ENCODE measurements at places on chromosomes 2 and 18.

DNA sequence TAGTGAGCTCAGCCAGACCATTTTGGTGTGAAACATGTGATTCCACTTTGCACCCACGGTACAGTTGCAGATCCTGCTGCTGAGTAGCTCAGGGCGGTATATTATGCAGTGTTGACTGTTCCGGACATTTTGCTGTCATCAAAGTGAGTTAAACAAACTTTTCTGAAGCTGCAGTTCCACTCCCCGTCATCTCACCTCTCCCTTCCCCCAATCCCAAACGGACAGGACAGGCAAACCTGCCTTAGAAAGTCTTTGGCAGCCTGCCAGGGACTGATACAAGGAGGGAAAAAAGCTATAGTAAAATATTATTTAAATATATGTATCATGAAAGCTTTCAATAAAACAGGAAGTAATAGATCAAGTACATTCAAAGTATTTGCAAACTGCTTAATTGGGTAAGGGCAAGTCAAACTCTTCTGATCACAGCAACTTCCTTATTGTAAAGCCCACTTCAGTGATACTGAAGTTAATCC is 35.5 kb upstream of the SP5 start:
- DNase-seq: no peak

- no peak for DNase-seq
Measured at GRCh38 chr2:194271293-194271961, 1385.6 kb upstream of the SLC39A10 start.

DNA sequence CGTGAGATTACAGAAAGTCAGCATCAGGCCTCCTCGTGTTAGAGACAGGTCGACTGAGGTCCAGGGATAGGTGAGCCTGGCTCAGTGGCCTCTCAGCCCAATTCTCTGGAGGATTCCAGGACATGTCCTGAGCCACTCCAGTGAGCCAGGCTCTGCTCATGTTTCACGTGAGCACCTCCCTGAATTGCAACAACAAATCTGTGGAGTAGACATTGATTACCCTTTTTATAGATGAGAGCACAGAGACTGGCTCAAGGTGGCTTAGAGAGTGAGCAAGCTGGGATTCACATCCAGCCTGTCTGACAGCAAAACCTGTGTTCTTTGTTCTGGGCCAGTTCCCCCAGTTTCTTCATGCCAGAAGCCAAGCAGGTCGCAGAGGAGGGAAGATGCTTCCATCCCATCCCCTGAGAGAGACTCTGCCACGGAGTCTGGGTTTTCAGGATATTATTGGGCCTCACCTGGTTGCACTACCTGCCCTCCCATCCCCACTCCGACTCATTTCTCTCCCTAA is 46.4 kb downstream of the HS1BP3 start:
- no peak for DNase-seq

- DNase-seq: no peak
Measured at GRCh38 chr2:46195819-46196218, 101.4 kb upstream of the EPAS1 start.

- DNase-seq: no peak
Measured at GRCh38 chr2:168901003-168901402, at the start of gene G6PC2. Gene G6PC2, plus strand, starts transcription at chr2:168901291. Its CDS starts 41 bp downstream, at chr2:168901332.

- DNase-seq: no peak
Measured at GRCh38 chr2:31038385-31038784, 99.9 kb downstream of the GALNT14 start.

- DNase-seq: no peak
Measured at GRCh38 chr2:233700028-233700635, 7.4 kb downstream of the UGT1A6 start.

DNA sequence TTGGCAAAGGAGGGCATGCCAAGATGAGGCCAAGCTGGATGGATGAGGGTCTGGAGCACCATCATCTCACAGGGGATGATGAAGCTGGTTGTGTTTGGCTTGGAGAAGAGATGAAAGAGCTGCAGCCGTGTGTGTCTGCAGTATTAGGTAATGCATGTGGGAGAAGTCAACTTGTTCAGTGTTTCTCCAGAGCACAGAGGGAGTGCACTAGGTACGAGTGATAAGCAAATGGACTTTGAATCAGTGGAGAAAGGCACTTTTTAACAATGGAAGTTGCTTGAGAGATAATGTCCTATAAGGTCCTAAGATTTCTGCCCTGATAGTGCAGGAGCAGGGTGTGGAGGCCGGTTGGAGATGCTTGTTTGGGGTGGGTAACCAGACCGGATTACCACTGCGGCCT is 36.0 kb downstream of the SLC14A2 start:
- no peak for DNase-seq

GRCh38 chr18:23585007-23585871 is 1.1 kb downstream of the NPC1 start:
- DNase-seq: no peak

- DNase-seq: no peak
Measured at GRCh38 chr2:124213977-124214587, 189.0 kb downstream of the CNTNAP5 start.

DNA sequence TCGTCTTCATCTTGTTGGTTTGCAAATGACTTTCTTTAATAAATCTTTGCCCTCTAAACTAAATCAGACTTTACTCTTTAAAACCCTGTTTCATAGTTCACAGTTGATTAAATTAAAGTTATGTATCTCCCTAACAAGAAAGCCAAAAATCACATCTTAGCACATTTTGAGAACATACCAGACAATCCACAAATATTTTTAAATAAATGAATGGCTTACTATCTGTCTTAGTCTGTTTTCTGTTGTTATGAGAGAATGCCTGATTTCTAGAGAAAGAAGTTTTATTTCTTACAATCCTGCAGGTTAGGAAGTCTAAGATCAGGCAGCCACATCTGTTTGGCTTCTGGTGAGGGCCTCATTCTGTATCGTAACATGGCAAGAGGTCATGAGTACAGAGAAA is 1090.2 kb upstream of the PIK3C3 start:
- no peak for DNase-seq

- DNase-seq: no peak
Measured at GRCh38 chr2:148802448-148803220, 72.4 kb upstream of the KIF5C start.

DNA sequence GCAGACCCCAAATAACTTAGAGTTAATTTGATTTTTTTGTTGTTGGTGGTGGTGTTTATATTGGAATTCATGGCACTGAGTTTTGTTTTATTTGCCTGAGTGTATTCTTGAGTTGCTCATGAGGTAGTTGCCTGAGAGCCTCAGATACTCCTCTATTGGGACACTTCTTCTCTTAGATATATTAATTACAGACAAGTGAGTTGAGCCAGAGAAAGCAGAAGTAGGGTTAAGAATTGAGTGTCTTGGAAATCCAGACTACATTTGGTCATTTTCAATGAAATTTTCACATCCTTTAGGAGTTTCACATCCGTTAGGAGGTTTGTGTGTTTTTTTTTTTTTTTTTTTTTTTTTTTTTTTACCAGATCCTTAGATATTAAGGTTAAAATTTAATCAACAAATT is 29.0 kb downstream of the FMNL2 start:
- no peak for DNase-seq

GRCh38 chr2:114040826-114041225 is 150.9 kb downstream of the ACTR3 start:
- no peak for DNase-seq

GRCh38 chr2:233079473-233079877 is 19.3 kb downstream of the INPP5D start:
- no peak for DNase-seq

GRCh38 chr2:96934831-96935540 is 51.4 kb downstream of the FAM178B start:
- no peak for DNase-seq

DNA sequence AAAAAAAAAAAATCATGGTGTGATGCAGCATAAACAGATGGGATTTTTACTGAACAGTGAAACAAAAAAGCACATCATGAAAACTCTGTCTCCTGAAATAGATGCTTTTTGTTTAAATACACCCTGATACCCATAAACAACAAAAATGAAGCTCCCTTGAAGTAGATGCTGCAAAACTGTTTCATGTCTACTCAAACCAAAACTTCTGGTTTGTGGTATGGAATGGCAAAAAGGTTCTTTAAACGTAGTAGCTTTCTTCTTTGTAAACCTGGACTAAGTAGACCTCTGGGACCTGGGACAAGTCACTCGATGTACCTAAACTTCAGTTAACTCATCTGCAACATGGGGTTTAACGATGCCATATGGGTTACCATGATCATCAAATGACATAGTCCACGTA is 64.4 kb upstream of the RAPH1 start:
- DNase-seq: no peak

- DNase-seq: no peak
Measured at GRCh38 chr2:88254437-88255091, 84.4 kb downstream of the THNSL2 start.

DNA sequence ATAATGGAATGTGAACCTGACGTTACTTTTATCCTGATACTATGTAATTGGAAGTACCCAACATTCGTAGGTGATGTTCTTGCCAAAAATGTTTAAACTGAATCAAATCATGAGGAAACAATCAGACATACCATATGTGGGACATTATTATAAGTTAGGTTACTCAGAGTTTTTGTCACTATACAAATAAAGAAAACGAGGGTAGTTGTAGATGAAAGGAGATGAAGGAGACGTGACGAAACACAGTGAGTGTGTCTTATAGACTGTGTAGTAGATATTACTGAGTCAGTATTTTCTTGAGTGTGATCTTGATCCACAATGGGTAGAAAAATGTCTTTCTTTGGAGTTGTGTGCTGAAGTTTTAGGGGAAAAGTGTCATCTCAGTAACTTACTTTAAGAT is 176.8 kb downstream of the ZNF407 start:
- no peak for DNase-seq

DNA sequence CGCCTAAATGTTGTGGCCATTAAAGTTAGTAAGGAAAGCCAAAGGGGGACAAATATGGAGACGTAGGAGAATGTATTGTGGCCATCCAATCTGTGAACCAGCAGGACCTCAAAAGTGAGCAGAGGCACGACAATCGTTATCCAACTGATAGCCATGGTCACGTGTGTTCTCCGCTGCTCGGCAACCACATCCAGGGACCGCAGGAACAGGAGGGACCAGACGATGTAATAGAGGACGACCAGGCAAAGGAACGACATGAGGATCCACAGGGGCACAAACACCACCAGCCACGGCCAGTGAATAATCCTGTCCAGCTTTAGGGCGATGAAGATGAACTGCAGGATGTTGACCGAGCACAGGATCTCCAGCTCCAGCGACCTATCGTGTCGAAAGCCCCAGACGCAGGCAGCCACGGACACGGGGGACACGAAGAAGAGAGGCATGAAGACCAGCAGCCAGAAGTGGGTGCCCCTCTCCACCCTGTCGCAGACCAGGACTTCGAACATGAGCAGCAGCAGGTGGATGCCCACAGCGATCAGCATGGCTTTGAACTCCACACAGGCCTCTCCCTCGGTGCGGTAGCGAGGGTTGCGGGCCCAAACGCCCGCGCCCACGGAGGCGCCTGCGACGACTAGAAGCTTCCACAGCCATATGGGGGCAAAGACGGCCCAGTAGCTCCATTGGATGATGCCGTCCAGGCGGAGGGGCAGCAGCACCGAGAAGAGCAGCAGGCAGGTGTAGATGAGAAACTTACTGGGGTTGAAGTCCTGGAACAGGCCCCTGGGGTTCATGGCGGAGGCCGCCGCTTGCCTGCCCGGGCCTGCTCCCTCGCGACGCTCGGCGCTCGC is 790 bp downstream of the TMEM185B start:
- no peak for DNase-seq

- DNase-seq: no peak
Measured at GRCh38 chr2:11201969-11202368, 46.7 kb downstream of the SLC66A3 start.

DNA sequence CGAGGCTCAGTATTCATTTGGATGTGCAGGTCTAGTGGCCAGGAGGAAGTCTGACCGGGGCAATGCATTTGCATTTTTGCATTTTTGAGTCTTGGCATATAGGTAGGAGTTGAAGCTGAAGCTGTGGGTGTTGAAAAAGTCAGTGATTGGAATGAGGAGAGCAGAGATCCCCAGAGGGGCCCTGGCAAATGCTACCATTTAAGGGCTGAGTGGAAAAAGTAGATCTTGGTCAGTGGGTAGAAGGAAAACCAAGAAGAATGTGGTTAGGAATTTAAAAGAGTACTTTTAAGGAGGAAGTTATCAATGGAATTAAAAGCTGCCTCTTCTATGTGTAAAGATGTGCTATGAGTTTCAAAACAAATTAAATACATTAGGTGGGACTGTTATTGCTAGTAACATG is 143.0 kb downstream of the ZEB2 start:
- no peak for DNase-seq

GRCh38 chr18:8706791-8707555 is 1.6 kb downstream of the MTCL1 start:
- DNase-seq: no peak

- no peak for DNase-seq
Measured at GRCh38 chr2:84424152-84424551, 34.9 kb downstream of the SUCLG1 start.

- DNase-seq: no peak
Measured at GRCh38 chr2:32732912-32733472, 105.1 kb downstream of the TTC27 start.

GRCh38 chr2:48278590-48278989 is 251.4 kb upstream of the STON1 start:
- DNase-seq: no peak

DNA sequence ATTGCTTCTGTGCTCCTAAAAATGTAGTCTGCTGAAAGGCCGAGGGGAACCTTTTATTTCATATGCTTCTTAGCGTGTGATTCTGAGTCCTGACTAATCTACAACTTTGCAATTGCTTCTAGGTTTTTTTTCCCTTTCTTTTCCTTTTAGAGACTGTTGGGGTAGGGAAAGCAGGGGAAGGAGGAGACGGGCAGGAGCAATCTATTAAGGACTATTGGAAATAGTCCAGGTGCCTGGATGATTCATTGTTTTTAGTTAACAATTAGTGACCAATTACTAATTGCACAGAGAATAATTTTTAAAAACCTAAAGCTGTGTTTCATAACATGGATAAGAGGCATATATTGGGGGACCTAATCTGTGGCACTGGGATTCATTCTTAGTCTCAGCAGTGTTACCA is 49.4 kb upstream of the STON1 start:
- no peak for DNase-seq

DNA sequence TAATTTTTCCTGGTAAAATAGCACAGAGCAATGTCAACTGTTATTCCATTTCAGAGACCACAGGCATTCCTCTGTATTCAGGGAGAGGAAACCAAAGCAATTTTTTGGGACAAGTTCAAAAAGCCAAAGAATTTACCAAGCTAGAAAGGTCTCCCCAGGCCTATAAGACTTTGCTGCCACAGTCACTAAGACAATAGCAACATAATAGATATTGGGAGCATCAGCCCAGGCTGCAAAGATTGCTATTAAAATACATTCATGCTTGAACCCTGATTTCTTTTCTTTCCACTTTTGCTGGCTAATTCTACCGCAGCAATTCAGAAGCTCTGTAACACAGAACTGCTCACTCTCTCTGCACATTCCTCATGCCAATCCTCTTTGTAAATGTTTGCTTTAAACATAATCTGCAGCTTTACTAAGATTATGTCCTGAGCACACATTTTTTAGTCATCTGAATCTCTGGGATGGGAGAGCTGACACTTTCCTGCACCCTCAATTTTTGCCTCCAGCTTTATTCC is 76.3 kb downstream of the CLHC1 start:
- no peak for DNase-seq

GRCh38 chr2:229641676-229642075 is 72.7 kb downstream of the DNER start:
- DNase-seq: no peak

- DNase-seq: no peak
Measured at GRCh38 chr2:237729681-237730475, 68.7 kb upstream of the RBM44 start.

GRCh38 chr2:10814571-10815331 is 2.2 kb upstream of the PDIA6 start:
- DNase-seq: no peak

GRCh38 chr2:30796699-30797098 is 10.5 kb downstream of the CAPN13 start:
- DNase-seq: no peak

- no peak for DNase-seq
Measured at GRCh38 chr2:126771094-126771493, 115.1 kb downstream of the GYPC start.

Measured in activated T-helper 2 cell treated with anti-CD3 and anti-CD28 coated beads, Interferon-gamma antibody, Interleukin-2, Interleukin-4, amounts not matched to agents 10 μg/mL and 5 μg/mL and 100 μg/mL, durations not matched to agents 14 hours and 24 hours and 36 hours (primary cell).